ENCODE measurements at places on chromosomes 5 and 9. TPM values are rescaled to one million over a fixed set of nuclear protein-coding genes. Genes with fewer than 3 reads are reported as not detected.

Gene HTR1A
- total RNA-seq: not detected

Gene DOCK8
- total RNA-seq: 0.36 TPM

Gene GNA14
- total RNA-seq: 8.3 TPM

Gene MEGF10
- total RNA-seq: not detected

Gene LURAP1L
- 7.6 TPM for total RNA-seq

Gene GCNT1
- 15.6 TPM for total RNA-seq

Gene FAT2
- not detected for total RNA-seq
